Stimulated activated CD4-positive, alpha-beta T cell treated with anti-CD3 and anti-CD28 coated beads, Interleukin-15, amount 100 ng/mL, for 24 hours (primary cell): ENCODE measurements at places on chromosomes 3 and 15.

DNA sequence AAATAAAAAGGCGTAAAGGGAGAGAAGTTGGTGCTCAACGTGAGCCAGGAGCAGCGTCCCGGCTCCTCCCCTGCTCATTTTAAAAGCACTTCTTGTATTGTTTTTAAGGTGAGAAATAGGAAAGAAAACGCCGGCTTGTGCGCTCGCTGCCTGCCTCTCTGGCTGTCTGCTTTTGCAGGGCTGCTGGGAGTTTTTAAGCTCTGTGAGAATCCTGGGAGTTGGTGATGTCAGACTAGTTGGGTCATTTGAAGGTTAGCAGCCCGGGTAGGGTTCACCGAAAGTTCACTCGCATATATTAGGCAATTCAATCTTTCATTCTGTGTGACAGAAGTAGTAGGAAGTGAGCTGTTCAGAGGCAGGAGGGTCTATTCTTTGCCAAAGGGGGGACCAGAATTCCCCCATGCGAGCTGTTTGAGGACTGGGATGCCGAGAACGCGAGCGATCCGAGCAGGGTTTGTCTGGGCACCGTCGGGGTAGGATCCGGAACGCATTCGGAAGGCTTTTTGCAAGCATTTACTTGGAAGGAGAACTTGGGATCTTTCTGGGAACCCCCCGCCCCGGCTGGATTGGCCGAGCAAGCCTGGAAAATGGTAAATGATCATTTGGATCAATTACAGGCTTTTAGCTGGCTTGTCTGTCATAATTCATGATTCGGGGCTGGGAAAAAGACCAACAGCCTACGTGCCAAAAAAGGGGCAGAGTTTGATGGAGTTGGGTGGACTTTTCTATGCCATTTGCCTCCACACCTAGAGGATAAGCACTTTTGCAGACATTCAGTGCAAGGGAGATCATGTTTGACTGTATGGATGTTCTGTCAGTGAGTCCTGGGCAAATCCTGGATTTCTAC lies at the start of gene RARB:
TSS of gene RARB (plus strand) at position 322 of the 847 bp plus-strand sequence. CDS start at position 791, 469 bp downstream.
- DNase-seq = no peak

DNA sequence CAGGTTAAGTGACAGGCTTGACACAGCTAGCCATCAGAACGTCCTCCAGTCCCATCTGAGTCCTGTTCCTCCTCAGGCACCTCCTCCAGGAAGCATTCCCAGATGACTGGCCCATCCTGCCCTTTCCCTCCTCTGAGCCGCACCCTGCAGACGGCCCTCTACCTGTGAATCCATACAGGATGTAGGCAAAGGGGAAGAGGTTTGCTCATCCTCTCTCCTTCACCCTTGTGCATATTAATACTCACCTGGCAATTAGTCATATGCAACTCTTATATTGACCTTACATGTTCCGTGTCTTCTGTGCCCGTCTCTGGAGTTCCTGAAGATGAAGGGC lies 61.9 kb downstream of the SMAD3 start:
- no peak for DNase-seq

- no peak for DNase-seq
These were observed 211.2 kb downstream of the SHQ1 start for GRCh38 chr3:72636969-72637597.

DNA sequence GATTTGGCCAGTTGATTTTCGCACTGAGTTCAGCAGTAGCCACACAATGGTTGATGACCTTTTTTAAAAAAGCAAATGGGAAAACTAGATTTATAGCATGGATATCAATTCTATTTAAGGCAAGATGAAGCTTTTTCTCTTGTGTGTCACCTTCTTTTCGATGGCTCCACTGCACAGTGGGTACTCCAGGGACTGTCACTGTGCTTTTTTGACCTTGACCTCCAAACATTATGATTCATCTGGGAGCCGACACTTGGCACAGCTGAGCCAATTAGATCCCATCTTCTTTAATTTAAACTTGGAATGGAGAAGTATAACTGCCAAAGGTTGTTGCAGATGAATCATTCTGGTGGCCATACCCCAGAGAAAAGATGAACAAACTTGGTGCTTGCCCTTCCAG lies 367.3 kb downstream of the EPHA6 start:
- no peak for DNase-seq

DNA sequence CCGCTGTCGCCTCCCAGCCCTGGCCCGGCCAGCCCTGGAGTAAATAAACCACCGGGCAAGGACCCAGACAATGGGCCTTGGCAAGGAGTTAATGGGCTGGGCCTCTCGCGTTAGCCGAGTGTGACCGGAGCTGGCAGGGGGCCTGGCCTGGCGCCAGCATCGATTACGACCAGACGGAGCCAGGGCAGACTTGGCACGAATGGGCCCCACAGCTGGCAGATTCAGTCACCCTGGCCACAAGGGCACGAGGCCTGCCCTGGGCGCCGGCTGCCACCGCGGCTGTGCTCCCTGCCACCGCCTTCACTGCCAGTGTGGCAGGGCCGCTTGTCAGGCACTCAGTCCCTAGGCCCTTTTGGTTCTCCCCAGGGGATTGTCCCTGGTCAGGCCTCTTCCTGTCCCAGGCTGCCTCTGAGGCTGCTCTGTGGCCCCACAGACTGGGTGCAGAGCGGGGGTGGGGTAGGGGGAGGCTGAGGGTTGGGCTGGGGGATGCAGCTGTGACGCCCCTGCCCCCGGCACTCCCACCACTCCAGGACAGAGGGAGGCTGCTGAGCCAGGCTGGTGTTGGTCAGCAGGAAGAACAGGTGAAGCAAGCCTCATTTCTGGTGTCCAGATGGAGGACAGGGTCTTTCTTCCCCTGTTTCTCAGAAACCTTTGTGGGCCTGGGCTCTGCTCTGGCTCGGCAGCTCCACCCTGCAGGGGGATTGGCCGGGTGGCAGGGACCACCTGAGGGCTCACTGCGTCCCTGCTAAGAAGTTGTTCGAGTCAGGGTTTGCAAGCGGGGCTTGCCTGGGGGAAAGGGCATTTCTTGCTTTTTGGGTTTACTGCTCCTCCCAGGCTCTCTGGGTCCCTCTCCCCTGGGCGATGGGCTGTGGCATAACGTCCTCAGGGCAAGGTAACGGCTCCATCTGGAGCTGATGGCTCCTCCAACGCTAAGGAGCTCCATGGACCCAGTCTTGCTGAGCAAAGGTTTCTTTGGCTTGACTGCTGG lies 30.5 kb upstream of the SRP14 start:
- no peak for DNase-seq
